ENCODE measurements at places on chromosomes 6 and 20.

- no peak for DNase-seq
Measured at GRCh38 chr6:44667226-44667625, 279.7 kb downstream of the CDC5L start.

GRCh38 chr20:32368925-32369324 lies 10.8 kb downstream of the ASXL1 start:
- DNase-seq, result no peak

- DNase-seq, result no peak
Measured at GRCh38 chr6:89975991-89976693, 81.9 kb downstream of the GJA10 start.

- no peak for DNase-seq
Measured at GRCh38 chr20:48465271-48465670, 362.5 kb downstream of the PREX1 start.

DNA sequence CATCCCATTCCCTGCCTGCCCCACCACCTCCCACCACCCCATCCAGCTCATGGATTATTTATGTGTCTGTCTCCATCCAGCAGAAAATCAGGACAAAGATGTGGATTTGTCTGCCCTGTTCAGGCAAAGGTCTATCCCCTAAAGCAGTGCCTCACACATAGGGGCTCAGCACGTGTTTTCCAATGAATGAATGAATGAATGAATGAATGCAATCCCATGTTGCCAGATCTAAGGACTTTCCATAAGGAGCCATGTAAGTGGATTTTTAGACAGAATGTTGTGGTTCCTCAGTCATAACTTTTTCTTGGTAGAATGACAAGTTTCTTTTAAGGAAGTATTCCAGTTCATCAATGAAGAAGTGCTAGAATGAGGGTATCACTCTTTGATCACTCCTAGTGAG lies 133.7 kb downstream of the RNASET2 start:
- no peak for DNase-seq
